ENCODE measurements at places on chromosomes 1 and 21. TPM values are rescaled to one million over a fixed set of nuclear protein-coding genes. Genes with fewer than 3 reads are reported as not detected.

The RGS5 gene
- 1.0 TPM for total RNA-seq

The FAM177B gene
- not detected for total RNA-seq

The CLCA4 gene
- not detected for total RNA-seq

The RHD gene
- not detected for total RNA-seq

The UBE2U gene
- not detected for total RNA-seq

The ATP1A2 gene
- 1.5 TPM for total RNA-seq

The KLF17 gene
- under 0.01 TPM for total RNA-seq

The MYCL gene
- total RNA-seq, result 0.15 TPM

The CFHR5 gene
- not detected for total RNA-seq

The C1QC gene
- not detected for total RNA-seq

The PLXNA2 gene
- 5.5 TPM for total RNA-seq

The RPE65 gene
- total RNA-seq, result not detected

The ENSA gene
- 131 TPM for total RNA-seq

The ZNF695 gene
- total RNA-seq, result 3.0 TPM
